Regular cardiac myocyte (primary cell): ENCODE measurements at places on chromosomes 4 and X. TPM values are rescaled to one million over a fixed set of nuclear protein-coding genes. Genes with fewer than 3 reads are reported as not detected.

TRIM60 gene
- total RNA-seq = not detected in 2 replicates

HCCS gene
- total RNA-seq = 24.5 and 49.7 TPM in 2 replicates

SNCA gene
- 0.56 and 0.96 TPM in 2 replicates for total RNA-seq

CRMP1 gene
- not detected in 2 replicates for total RNA-seq

LRP2BP gene
- 0.58 and 0.85 TPM in 2 replicates for total RNA-seq

SLC25A14 gene
- total RNA-seq = 12.4 and 13.8 TPM in 2 replicates

LGI2 gene
- total RNA-seq = under 0.01 and 0.85 TPM in 2 replicates

TENT5D gene
- total RNA-seq = not detected in 2 replicates
